Hepatocyte (in vitro differentiated cells): ENCODE measurements at places on chromosomes 1 and 21.

- no peaks in the 10 kb centered on the region for H3K4me1 ChIP-seq
- H3K27me3 ChIP-seq: peaks cover 26% of the 10 kb centered on the region
- no peak for DNase-seq
- no peak overlapping the region for H3K27ac ChIP-seq
- H3K36me3 ChIP-seq: no peaks in the 10 kb centered on the region
Measured at GRCh38 chr1:30054126-30054525, 669.3 kb downstream of the MATN1 start.

DNA sequence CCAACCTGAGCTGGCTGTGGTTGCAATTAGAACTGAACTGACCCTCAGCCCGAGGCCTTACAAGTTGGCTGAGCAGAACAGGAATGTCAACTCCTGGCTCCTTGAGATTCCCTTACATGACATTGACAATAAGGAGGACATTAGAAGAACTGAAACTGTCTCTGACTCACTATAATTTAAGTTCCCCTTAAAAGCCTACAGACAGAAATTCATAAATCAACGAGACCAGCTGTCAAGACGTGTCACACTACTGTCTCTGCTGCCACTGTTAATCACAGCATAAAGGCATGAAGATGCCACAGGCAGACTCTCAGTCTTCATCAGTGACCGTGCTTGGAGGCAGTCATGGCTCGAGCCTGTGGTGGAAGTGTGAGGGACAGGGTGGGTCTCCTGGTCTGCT is 168.8 kb downstream of the GABPA start:
- DNase-seq: no peak
- H3K27ac ChIP-seq: no peak overlapping the region
- H3K4me1 ChIP-seq: peaks cover 23% of the 10 kb centered on the region
- H3K36me3 ChIP-seq: no peaks in the 10 kb centered on the region
- no peak overlapping the region for H3K4me3 ChIP-seq
- no peaks in the 10 kb centered on the region for H3K27me3 ChIP-seq

DNA sequence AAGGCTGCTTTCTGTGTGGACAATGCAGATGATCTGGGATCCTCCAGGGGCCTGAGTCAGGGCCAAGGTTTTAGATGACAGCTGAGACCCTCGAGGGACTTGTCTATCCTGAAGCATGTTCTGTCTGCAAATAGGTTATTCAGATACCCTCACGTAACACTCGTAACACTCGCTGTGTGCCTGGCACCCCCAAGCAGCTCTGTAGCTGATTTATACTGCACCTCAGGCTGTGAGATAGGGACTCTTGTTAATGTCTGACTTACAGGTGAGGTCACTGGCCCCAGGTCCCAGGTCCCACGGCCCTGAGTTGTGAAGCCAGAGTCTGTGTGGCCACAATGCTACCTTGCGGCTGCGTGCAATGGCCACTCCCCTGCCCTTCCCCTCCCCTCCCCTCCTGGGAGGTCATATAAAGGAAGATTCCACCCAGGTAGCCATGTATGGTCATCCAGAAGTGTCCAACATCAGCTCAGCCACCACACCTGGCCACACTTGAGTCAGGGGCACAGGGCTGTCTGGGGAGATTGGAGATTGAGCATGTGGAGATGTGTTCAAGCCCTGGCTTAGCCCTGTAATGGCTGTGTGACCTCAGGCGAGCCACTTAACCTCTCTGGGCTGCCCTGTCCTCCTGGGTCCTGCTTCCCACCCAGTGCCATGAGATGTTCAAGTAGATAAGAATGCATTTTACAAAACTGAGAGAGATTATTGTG is 687.7 kb downstream of the MATN1 start:
- no peak overlapping the region for H3K4me3 ChIP-seq
- H3K27me3 ChIP-seq: no peaks in the 10 kb centered on the region
- DNase-seq: no peak
- no peaks in the 10 kb centered on the region for H3K36me3 ChIP-seq

- H3K27ac ChIP-seq: no peak overlapping the region
- H3K4me3 ChIP-seq: no peak overlapping the region
- DNase-seq: no peak
- no peaks in the 10 kb centered on the region for H3K4me1 ChIP-seq
- no peaks in the 10 kb centered on the region for H3K27me3 ChIP-seq
Measured at GRCh38 chr1:172851077-172851476, 192.2 kb downstream of the FASLG start.

GRCh38 chr1:178581351-178582303 is 68.7 kb downstream of the TEX35 start:
- no peaks in the 10 kb centered on the region for H3K4me1 ChIP-seq
- no peak for DNase-seq
- H3K27me3 ChIP-seq: no peaks in the 10 kb centered on the region
